ENCODE measurements at places on chromosomes 4 and X. TPM values are rescaled to one million over a fixed set of nuclear protein-coding genes. Genes with fewer than 3 reads are reported as not detected.

TLR2 gene
- 0.79 TPM for total RNA-seq

PPP1R2C gene
- total RNA-seq: not detected

UTP14A gene
- total RNA-seq: 22.2 TPM

TBC1D8B gene
- total RNA-seq: 12.1 TPM

DCAF4L1 gene
- total RNA-seq: 0.29 TPM

PPARGC1A gene
- 0.53 TPM for total RNA-seq

DCAF8L2 gene
- not detected for total RNA-seq

MAGEA12 gene
- 0.98 TPM for total RNA-seq

SMIM31 gene
- total RNA-seq: not detected

TLR1 gene
- 0.70 TPM for total RNA-seq

PPEF1 gene
- 0.14 TPM for total RNA-seq

RAB33A gene
- total RNA-seq: 1.7 TPM

TLR6 gene
- total RNA-seq: 3.1 TPM

MAP7D2 gene
- 1.3 TPM for total RNA-seq

JADE3 gene
- 9.5 TPM for total RNA-seq

NAA10 gene
- total RNA-seq: 134 TPM

GAGE1 gene
- total RNA-seq: not detected

TCEAL4 gene
- 49.9 TPM for total RNA-seq

RHOXF1 gene
- total RNA-seq: not detected

SPATA18 gene
- 19.0 TPM for total RNA-seq
